ENCODE measurements at places on chromosomes 11 and 22.
A peak's percentile ranks its signal among the peaks of the same experiment; 100 is the strongest.

GRCh38 chr11:35163702-35164496, 24.9 kb downstream of the CD44 start:
- DNase-seq, result no peak

DNA sequence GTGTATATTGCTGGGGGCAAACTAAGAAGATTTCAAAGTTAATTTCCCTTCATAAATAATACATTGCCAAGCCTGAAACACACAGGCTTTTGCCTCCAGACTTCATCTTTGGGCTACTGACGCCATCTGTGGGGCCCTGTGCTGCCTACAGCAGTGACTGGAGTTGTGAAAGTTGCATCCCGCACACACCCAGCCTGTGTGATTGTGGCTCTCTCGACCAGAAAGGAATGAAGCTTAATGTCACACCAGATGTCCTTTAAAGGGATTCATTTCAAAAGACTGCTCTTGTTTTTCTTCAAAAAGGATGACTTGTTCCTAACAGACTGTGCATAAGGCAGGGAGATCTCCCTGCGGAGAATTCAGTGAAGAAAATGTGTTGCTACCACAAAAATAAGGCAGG, 210.5 kb downstream of the FAM181B start:
- no peak for DNase-seq

GRCh38 chr11:1047595-1048156, 11.2 kb upstream of the MUC6 start:
- no peak for DNase-seq

DNA sequence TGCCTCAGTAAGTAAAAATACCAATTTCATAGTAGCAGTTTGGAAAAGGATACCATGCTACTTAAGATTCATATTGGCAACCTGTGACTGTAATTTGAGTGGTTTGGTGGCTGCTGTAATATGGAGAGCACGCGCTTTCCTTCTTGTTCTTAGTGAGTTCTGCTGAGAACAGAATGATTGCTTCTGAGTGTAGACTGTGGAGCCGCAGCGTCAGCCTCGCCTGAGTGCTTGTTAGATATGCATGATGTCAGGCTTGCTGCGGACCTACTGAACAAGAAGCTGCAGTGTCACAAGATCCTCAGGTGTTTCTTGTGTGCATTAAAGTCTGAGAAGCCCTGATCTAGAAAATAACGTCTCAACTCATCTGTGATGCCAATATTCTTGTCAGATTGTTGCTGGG, 143.2 kb downstream of the ARHGAP42 start:
- DNase-seq, result no peak

GRCh38 chr11:34988294-34989255, 72.2 kb downstream of the PDHX start:
- no peak for DNase-seq

- DNase-seq, result no peak
Measured at GRCh38 chr11:12274558-12275197, 102.7 kb upstream of the PARVA start.

DNA sequence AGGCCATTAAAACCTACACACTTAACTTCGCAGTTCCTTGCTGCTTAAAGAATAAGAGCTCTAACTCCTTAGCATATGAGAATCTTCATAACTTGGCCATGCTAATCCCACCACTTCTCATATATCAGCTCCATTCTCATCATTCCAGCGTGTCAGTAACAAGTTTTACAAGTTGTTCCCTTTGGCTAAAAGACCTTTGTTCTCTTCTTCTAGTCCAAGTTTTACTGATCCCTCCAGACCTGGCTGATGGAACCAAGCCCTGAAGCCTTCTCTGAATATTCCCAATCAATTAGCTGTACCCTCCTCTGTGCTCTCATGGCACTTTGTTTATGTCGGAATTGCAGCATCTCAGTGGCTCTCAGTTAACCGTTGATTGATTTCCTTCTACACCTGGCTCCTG, 35.8 kb downstream of the GAB2 start:
- DNase-seq, result no peak

GRCh38 chr11:74102321-74102720, 68.5 kb downstream of the C2CD3 start:
- DNase-seq, result no peak

- DNase-seq, result peak; percentile 83
Measured at GRCh38 chr11:72573072-72573854, 101.0 kb downstream of the PDE2A start.

- DNase-seq, result no peak
Measured at GRCh38 chr11:114250993-114251814, 45.0 kb upstream of the NNMT start.

DNA sequence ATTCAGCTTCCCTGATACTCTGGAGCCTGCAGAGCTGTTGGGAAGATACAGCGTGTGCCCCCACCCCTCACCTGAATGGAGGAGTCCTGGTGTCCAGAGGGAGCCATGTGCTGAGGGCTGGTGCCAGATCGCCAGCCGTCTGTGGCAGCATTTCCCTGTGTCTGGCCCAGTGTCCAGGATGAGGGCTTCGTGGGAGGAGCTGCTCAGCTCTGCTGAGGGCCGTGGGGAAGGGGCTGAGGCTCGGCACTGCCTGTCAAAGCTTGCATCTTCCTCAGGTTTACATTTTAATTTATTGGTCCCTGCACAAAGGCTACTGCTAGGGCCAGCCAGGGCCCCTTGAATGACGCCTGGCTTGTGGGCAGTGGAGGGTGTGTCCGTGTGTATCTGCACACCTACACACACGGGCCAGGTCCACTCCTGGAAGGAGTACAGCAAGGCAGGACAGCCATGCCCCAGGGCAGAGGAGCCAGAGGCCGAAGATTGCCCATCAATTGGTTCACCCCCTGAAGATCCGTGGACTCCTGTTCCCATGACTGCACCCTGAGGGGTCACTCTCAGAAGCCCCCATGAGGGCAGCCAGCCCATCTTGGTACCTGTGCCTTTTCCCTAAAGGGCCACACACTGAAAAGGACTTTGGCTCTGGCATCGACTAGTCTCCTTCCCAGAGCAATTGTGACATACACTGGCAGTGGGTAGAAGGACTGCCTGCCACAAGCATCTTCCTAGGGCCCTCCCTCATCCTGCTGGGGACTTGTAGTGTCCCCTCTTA, 107.7 kb upstream of the PARVA start:
- DNase-seq, result no peak

DNA sequence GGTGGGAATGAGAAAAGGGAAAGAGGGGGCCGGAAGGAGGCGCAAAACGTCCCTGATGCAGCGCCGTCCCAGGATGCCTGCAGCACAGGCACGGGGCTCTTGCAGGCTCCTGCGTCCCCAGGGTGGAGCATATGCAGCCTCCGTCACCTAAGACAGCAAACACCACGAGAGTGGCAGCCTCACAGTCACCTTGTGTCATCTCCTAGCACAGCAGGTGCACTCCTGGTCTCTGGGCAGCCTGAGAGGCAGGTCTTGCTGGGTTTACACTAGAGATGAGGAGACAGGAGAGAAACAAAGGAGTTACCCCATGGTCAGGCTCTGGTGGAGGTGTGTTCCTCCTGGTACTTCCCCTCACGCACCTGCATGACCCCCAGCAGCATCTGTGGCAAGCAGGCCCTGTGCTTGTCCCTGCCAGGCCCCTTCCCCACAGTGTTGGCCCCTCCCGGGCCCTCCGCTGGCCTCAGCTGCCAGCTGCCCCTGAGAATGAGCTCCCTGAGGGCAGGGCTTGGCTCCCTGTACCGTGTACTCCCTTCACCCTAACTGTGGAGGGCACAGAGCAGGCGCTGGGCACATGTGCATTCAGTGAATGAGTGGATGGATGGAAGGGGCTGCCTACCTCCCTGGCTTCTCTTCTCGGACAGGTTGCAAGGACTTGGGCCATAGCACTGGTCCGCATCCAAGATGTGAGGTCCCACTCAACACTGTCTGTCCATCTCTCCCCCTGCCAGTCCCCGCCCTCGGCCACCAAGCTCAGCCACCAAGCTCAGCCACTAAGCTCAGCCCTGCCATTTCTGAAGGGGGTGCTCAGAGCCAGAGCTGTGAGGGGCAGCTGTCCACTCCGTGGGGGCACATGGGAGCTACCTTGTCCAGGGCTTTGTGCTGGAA, 988.6 kb downstream of the BRD1 start:
- no peak for DNase-seq

DNA sequence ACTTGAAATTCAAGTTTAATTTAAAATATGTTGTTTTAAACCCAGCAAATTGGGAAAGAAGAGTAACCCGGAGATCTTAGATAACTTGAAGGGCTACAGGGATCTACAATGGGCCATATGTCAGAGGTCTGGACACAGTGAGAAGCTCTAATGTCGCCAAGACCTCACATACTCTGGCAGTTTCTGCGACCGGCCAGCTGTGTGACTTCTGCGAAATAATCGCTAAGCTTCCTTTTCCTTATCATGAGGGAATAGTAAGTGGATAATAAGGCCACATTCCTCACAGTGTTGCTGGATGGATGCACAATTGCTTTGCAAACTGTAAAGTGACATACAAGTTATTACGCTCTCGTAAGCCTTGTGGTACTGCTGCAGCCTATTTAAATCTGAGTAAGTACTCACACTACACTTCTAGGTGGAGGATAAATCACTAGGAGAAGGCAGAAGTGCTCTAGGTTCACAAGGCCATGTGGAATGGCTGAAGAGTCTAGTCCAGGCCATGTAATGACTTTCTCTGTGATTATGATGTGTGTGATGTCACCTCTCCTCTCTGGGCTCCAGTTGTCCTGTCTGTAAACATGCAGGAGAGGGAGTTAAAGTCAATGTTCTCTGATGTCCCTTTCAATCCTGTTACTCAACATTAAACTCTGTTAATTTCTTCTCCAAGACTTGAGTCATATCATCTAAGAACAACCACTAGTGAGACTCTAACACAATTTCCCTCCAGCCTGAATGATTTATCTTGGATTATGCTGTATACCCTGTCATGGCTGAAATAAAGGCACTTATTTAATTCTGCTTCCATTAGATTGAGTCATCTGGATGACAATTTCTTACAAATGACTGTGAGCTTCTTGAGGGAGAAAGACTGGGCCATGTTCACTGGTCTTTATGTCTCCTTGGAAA, 192.6 kb upstream of the NARS2 start:
- no peak for DNase-seq

GRCh38 chr22:27348634-27349033, 452.9 kb downstream of the MN1 start:
- no peak for DNase-seq

- no peak for DNase-seq
Measured at GRCh38 chr11:44434191-44434590, 124.3 kb upstream of the ALX4 start.

GRCh38 chr11:116680349-116681125, 92.2 kb downstream of the BUD13 start:
- DNase-seq, result no peak

DNA sequence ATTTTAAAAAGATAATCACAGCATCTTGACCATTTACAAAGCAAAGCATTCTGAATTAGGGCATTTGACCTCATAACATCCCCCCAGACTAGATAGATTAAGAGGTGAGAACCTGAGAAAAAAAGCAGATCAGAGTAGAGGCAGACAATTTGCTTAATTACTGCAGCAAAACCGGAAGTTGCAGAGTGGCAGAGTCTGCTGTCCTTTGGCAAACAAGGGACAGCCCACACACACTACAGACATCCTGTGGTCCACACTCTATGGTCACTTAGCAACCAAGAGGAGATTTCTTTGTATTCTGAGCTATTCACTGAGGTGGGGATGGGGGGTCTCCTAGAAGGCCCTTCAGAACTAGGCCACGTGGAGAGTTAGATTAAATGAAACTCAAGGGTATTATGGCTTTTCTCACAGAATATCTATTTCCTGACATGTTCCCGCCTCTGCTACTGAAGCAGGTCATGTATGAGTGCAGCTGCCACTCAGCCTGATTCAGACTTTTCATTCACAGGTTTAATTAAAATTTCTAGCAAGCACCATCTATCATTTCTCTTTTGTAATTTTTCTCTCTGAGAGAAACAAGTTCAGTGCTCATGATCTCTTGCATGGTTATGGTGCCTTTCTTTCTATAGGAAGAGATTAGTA, 48.5 kb downstream of the SVIP start:
- no peak for DNase-seq

DNA sequence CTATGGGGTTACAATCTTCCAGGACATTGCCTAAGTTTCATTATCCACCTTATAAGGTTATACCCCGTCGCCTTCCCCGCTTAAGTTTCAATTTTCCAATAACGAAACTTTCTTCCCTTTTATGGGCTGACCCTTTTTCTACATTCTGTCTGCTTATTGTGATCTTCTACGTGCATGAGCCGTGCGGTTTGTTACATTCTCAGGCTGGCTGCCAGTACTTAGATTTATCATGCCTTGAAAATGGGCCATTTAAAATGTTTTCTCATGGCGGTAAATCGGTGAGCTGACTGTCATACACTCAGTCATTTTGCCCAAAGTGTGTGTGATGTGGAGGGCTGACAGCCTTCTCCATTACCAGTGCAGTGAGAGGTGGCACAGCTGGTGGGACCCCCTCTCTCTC, 23.3 kb downstream of the DGCR6L start:
- no peak for DNase-seq

GRCh38 chr11:126711977-126712625, 288.5 kb downstream of the KIRREL3 start:
- no peak for DNase-seq

- no peak for DNase-seq
Measured at GRCh38 chr11:26780376-26781085, 58.7 kb upstream of the SLC5A12 start.

DNA sequence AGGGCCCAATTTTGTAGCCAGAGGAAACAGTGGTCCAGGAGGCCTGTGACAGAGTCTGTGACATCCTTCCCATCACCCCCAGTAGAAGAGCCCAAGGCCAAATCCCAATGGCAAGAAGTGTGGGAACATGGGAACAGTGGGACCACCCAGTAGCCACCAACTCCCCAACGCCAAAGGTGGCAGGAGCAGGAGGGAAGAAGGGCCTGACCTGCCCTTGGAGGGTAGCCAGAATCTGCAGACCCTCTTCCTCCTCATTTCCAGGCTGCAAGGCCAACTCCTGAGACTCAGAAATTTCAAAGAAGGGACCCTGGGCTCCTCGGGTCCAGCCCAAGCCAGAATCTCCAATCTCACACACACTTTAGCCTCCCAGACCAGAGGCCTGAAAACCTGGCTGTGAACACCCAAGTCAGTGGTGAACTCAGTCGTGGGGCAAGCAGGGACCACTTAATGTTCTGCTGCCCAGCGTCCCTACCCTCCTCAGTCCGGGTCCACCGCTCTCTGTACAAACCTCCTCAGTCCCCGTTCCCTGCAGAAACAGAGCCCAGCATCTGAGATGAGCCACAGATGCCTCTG, 6.2 kb downstream of the RAB3IL1 start:
- DNase-seq, result no peak

- no peak for DNase-seq
Measured at GRCh38 chr11:16981651-16982194, 32.5 kb downstream of the PLEKHA7 start.

DNA sequence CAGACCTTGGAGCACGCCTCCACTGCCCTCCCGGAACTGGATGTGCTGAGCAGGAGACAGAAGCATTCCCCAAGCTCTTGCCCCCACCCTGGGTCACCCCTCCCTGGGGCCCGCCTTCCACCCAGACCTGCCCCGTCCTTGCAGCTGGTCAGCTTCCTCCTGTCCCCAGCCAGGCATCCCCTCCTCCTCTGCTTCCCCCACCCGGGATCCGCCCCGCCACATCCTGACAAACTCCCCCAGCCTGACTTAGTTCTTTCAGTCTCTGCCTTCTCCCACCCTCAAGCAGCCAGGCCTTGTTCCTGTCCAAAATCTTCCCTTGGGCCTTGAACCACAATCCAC, 1.1 kb upstream of the PLXNB2 start:
- DNase-seq, result peak; percentile 48

- no peak for DNase-seq
Measured at GRCh38 chr22:22712666-22713365, 68.4 kb downstream of the GGTLC2 start.

All from HTR-8/SVneo (cell line).